Cerebellum (tissue), 4 donors: ENCODE measurements at places on chromosomes 12 and 14. TPM values are rescaled to one million over a fixed set of nuclear protein-coding genes. Genes with fewer than 3 reads are reported as not detected.

GLT1D1 gene
- 7.0 TPM for total RNA-seq

BAZ1A gene
- total RNA-seq = 30.9 TPM

CABP1 gene
- 3.3 TPM for total RNA-seq

ATL1 gene
- 57.2 TPM for total RNA-seq

LTB4R2 gene
- total RNA-seq = 4.0 TPM

CLEC7A gene
- 1.6 TPM for total RNA-seq
